ENCODE measurements at places on chromosomes 7 and 10. TPM values are rescaled to one million over a fixed set of nuclear protein-coding genes. Genes with fewer than 3 reads are reported as not detected.

DNA sequence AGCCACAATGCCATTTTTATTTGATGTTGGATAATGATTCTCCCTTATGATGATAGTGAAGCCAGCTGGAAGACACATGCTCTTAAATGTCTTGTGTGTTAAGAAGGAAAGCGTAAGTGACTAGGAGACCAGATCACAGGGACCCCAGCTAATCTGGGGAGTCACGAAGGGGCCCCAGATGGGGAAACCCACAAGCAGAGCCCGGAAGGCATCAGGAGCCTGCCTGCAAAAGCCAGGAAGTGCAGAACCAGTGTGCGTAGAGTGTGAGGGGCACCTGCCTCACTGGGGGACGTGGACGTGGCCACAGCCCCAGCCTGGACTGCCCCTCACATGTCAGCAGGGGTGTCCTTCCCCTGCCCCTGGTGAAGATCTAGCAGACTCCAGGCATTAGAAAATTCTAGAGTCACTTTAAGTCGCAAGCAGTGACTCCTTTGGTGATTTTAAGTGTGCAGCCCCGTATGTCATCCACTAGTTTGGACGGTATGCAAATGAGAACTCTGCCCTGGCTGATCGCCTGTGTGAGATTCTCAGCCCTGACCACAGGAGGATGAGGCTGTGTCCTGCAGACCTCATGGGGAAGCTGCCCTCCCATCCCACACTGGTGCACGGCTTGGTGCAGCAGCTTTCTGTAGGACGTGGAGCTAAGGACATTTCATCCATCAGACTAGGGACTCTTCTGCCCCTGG, 243.0 kb downstream of the WDR37 start:
- no peak for DNase-seq

The PSD gene
- 0.44 TPM for total RNA-seq

The PDZD7 gene
- 0.12 TPM for total RNA-seq

DNA sequence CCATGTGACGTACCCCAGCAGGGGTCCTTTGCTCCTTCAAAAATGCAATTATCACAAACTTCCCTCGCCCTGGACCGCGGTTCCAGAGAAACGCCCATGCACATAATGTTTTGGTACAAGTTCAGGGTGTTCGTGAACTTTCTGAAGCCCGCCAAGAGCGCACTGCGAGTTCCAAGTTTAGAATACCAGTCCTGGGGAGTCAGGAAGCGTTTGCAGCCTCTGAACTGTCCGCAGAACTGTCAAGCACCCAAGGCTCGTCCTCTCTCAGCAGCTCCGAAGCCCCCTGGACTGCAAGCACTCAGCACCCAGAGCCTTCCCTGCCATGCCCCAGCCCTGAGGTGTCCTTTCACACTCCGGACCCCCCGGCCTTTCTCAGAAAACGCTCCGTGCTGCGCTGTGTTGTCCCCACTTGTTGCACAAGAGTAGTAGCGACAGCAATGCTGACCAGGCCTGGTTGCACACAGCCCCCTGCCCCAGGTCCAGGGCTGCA, 30.3 kb downstream of the CALML3 start:
- DNase-seq = no peak

GRCh38 chr7:101943306-101943705, 125.9 kb downstream of the CUX1 start:
- no peak for DNase-seq

Measured in omental fat pad (tissue), 4 donors.